Keratinocyte (primary cell): ENCODE measurements at places on chromosomes 3 and 15. TPM values are rescaled to one million over a fixed set of nuclear protein-coding genes. Genes with fewer than 3 reads are reported as not detected.

ACKR4 gene
- polyA plus RNA-seq, result 0.14 to 0.67 TPM (median 0.57 TPM) in 3 replicates

DNA sequence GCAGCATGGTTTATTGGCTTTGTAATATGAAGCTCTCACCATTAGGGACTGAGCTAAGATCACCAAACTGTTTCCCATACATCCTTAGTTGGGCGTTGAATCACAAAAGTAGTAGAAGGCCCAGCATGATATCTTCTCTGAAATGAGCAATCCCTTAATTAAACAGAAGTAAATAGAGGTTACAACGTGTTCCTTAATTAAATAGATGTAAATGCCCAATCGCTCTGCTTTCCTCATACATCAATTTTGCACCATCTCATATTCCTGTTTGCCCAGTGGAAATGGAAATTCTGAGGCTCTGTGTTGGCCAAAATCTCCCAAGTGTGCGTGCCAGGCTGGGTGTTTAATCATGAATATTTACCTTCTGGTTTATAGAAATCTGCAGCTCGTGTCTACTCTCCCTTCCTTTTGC, 107.4 kb upstream of the FOXB1 start:
- no peaks in the 10 kb centered on the region for H3K4me1 ChIP-seq
- H3K4me3 ChIP-seq, result no peak overlapping the region

GRCh38 chr3:64599651-64600050, 88.1 kb downstream of the ADAMTS9 start:
- no peaks in the 10 kb centered on the region for H3K4me1 ChIP-seq
- no peak overlapping the region for H3K27ac ChIP-seq
- H3K27me3 ChIP-seq, result no peaks in the 10 kb centered on the region
- no peak for DNase-seq
- no peak overlapping the region for H3K4me3 ChIP-seq

DNA sequence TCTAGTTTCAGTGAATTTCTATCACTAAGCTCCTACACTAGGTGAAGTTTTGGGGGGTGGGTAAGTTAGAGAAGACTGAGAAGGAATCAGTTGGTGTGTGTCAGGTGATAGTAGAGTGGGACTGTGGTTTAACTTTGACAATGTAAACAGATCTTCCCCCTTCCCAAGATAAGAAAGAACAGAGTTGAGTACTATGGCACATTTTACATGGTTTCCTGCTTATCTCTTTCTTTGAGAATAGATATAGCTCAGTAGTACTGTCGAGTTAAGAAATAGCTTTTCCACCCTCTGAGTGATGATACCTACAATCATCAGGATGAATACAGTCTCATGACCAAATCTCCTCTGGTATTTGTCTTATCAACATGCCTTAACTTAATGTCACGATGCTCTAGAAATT, 42.8 kb downstream of the GAP43 start:
- H3K4me3 ChIP-seq, result no peak overlapping the region
- H3K36me3 ChIP-seq, result no peaks in the 10 kb centered on the region
- H3K27ac ChIP-seq, result no peak overlapping the region
- no peaks in the 10 kb centered on the region for H3K27me3 ChIP-seq
- peaks cover 7% of the 10 kb centered on the region for H3K4me1 ChIP-seq

- H3K27ac ChIP-seq, result no peak overlapping the region
- peaks cover 5% of the 10 kb centered on the region for H3K4me1 ChIP-seq
- no peak overlapping the region for H3K4me3 ChIP-seq
- no peaks in the 10 kb centered on the region for H3K27me3 ChIP-seq
These were observed 4.5 kb upstream of the RPSA start for GRCh38 chr3:39401983-39402382.

DNA sequence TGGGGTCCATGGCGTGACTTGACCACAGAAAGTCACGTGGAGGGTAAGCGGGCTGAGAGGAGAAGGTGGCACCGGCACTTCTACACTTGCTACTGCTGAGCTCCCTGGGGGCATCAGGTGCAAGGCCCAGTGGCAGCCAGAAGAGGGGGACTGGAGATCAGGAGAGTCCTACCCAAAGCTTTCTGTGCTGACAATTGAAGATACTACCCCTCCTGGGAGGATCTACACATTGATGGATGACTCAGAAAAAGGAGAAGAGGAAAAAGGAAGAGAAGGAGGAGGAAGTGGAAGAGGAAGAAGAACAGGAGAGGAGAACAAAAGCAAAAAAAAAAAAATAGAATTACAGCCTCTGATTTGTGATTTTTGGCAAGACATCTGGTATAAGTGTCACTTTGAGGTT, 41.2 kb downstream of the MYO5C start:
- H3K4me3 ChIP-seq, result no peak overlapping the region
- H3K36me3 ChIP-seq, result no peaks in the 10 kb centered on the region
- H3K27me3 ChIP-seq, result no peaks in the 10 kb centered on the region
- H3K4me1 ChIP-seq, result peaks cover 20% of the 10 kb centered on the region

GRCh38 chr15:97425596-97425995, 534.9 kb upstream of the ARRDC4 start:
- no peaks in the 10 kb centered on the region for H3K4me1 ChIP-seq
- H3K4me3 ChIP-seq, result no peak overlapping the region
- H3K27ac ChIP-seq, result no peak overlapping the region
- H3K36me3 ChIP-seq, result no peaks in the 10 kb centered on the region
- H3K27me3 ChIP-seq, result no peaks in the 10 kb centered on the region

DNA sequence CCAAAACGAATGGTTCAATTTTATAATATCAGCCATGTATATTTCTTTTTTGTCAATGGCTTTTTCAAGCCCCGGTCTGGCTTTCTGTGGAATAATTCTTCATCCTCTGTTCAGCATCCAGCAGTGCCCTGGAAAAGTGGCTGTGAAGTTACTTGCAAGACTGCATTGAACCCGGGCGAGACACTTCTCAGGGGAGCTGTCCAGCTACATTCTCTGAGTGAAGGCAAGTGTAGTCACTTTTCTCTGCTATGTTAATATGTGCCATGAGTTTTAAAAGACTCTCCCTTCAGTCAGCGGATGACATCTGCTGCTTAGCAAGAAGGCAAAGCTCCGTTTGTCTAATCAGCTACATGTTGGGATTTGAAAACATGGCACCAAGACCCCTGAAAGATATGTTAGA, 81.3 kb upstream of the RGMA start:
- no peak overlapping the region for H3K27ac ChIP-seq
- no peak for DNase-seq
- no peak overlapping the region for H3K4me3 ChIP-seq
- no peaks in the 10 kb centered on the region for H3K27me3 ChIP-seq
